ENCODE measurements at places on chromosomes 16 and 17. TPM values are rescaled to one million over a fixed set of nuclear protein-coding genes. Genes with fewer than 3 reads are reported as not detected.

GRCh38 chr16:10660950-10661635, 33.6 kb downstream of the TEKT5 start:
- no peak for DNase-seq

Gene DPH1
- 125 TPM for total RNA-seq

GRCh38 chr17:15511142-15511541, 43.7 kb upstream of the CDRT4 start:
- no peak for DNase-seq

Gene MFAP4
- total RNA-seq: 280 TPM

GRCh38 chr17:78637643-78638420, 60.6 kb upstream of the DNAH17 start:
- DNase-seq: no peak
